ENCODE measurements at places on chromosomes 1 and 21.

DNA sequence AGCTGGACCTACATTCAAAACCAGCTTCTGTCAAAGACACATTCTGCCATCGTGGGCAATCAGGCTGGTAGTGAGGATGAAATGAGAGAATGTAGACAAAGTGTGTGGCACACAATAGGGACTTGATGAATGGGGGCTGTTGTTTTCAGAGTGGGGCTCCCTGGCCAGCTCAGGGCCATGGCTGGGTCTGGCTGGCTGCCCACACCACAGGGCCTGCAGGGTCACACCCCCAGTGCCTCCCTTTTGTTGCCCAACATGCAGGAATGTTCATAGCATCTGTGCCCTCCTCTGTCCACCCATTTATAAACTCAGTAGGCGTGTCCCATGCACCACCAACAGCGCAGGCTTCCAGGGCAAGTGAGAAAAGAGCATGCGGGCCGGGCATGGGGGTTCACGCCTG lies 20.8 kb upstream of the ECE1 start:
- DNase-seq = no peak

GRCh38 chr1:28194326-28195035 lies 18.0 kb upstream of the PTAFR start:
- no peak for DNase-seq

GRCh38 chr1:17369466-17369865 lies 2.5 kb upstream of the PADI6 start:
- DNase-seq = peak; percentile 19

DNA sequence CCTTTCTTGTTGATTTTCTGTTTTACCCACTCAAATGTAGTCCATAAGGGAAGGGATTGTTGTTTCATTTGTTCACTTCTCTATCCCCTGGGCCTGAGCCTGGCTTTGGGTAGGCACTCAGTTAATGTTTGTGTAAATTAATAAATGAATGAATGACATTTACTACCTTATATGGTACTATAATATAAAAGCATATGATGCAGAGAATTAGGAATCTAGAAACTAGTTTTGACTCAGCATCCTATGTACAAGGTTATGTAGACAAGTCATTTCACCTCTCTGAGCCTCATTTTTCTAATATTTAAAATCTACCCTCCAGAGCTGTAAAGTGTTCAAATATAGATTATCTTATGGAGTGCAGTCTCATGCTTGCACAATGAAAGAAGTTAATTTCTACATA lies 68.9 kb upstream of the S1PR1 start:
- DNase-seq = no peak

DNA sequence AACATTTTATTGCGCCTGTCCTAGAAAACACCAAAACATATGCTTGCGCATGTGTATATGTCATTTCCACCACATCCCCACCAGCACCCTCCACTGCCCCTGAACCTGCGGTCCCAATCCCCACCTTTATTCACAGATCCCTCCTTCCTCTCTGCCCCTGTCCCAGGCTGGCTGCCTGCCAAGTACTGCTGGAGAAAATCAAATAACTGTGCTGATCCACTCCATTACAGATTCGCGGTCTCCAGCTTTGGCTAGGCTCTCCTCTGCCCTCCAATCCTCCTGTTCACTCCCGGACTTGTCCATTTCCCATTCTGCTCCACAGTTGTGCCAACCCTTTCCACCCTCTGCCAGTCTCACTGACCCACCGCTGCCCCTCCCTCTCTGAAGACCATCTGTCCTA lies 59.3 kb upstream of the GJB5 start:
- DNase-seq = no peak

GRCh38 chr1:78145105-78145580 lies 99.4 kb downstream of the GIPC2 start:
- DNase-seq = peak; percentile 81

DNA sequence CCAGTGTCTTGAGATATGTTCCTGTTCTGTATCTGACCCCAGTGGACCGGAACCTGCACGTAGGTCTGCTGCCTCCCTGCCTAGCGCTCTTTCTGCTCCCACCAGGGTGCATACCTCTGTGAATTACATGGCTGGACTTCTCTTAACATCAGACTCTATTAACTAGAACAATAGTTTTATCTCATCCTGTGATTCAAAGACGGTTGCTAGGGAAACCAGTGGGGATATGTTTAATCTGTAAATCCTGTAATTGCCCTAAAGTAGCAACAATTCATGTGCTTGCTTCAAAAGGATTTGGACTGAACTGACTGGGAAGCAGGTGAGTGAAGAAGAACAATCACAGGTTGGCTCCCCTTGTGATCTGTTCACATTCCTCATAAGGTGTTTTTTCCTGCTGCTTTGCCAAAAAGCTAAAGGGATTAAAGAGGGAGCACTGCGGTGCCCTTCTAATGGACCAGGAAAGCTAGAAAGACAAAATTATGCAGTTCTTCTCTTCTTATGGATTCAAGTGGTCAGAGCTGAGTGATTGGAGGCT lies 52.7 kb upstream of the DIRAS3 start:
- no peak for DNase-seq

GRCh38 chr21:19228226-19228625 lies 824.6 kb upstream of the TMPRSS15 start:
- no peak for DNase-seq

DNA sequence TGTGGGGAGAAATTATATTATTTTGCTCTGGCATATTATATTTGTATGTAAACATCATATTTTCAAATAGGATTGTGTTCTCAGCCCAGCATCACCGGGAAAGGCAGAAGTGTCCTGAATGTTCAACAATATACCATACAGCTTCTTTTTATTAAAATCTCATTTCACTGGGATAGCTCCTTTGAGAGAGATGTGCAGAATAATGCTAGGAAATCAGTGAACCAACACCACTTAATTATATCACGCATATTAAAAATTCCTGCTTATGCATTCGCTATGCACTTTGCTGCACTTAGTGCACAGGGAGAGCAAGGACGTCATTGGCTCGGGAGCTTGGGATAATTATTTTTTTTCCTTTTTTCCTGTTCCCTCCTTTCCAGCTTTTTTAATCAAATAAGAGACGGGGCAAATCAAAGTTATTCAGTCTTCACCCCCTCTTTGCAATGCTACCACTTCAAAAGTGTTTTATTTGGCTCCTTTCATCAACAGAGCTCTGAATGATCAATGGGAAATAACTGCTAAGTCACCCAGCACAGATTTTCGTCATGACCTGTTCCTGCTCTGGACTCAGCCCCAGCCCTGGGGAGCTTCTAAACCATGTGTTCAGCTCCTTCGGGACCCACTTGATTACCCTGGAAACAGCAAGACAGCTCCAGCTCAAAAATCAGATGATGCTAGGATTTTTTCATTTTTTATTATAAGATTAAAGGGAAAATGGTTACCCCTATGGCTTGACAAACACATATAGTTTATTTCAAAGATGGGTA lies 165.5 kb upstream of the DUSP10 start:
- no peak for DNase-seq

DNA sequence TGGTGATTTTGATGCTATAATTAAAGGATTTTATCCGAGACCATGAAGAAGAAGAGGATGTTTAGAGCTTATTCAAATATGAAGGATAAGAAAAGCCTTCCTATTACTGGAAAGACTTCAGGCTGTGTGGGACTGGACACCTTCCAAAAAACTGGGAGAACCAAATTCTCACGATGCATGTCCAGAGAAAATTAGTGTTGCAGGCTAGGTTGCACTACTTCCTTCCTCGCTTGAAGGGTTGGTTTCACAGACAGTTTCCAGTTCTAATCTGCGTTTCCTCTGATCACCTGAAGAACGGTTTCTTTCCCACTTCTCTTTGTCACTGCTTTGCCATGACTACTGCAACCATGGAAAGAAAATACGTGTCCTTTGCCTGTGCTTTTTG lies 2.0 kb downstream of the MTARC2 start:
- DNase-seq = no peak

GRCh38 chr1:192557841-192558595 lies 17.6 kb upstream of the RGS1 start:
- DNase-seq = peak; percentile 23

- DNase-seq = no peak
These were observed 27.0 kb upstream of the PTCH2 start for GRCh38 chr1:44870096-44870495.
